ENCODE measurements at places on chromosomes 2 and 18.

- no peak for DNase-seq
These were observed 112.5 kb upstream of the OTX1 start for GRCh38 chr2:62938126-62938525.

DNA sequence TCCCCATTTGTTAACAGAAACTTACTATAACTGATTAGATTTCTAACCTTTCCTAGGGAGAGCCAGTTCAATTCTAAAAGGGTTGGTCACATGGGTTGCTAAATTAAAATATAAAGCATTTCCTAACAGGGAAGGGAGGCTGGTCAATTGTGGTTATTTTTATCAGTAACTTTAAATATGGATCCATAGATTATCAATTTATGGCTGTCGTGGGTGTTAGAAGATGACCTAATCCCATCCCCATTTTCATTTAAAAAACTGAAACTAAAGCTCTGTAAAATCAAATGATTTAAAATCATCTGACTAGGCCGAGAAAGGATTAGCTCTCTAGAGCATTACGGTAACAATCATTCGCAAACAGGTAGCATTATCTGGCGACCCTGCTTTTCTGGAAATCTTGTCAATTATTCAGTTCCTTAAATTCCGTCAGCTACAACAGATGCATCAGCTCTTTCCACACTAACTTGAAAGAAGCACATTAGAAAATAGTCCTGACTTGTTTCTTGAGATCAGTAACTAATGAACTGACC lies 953 bp upstream of the HNRNPA3 start:
- no peak for DNase-seq

DNA sequence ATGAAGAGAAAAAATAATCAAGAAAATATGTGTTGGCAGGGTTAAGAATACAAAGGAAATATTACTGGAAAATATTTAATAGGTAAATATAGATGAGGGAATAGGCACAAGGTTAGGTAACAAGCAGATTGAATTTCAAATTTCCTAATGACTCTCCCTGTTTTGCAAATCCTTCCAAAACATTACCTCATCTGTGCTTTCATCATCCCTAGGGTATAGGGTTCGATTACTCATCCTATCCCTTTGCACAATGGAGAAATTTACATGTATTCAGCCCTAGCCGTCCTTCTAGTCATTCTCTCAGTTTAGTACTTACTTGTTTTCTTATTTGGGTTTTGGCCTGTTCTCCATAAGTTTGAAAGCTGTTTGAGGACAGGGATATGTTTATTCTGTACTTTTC lies 864.6 kb upstream of the FSHR start:
- DNase-seq = no peak

GRCh38 chr18:57776767-57777166 lies 26.3 kb downstream of the ATP8B1 start:
- DNase-seq = no peak

- DNase-seq = no peak
These were observed 289.9 kb downstream of the NBAS start for GRCh38 chr2:15271276-15271675.

GRCh38 chr2:36780231-36780839 lies 83.8 kb downstream of the VIT start:
- DNase-seq = no peak

GRCh38 chr2:43810452-43810851 lies 28.2 kb downstream of the ABCG5 start:
- DNase-seq = no peak

DNA sequence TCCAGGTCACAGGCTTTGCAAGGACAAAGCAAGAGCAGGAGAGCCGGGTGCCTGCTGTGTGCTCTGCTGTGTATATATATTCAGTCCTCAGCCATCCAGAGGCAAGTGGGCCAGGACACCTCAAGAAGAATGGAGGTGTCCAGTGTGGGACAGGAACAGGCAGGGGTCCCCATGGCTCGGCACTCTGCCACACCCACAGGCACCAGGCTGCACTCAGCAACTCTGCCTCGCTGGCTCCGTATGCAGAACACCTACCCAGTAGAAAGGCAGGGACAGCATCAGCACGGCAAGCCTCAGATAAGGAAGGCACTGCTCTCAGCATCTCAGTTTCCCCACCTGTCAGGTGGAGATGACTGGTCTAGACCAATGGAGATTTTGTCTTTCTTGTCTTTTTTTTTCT lies 57.8 kb downstream of the DNMT3A start:
- no peak for DNase-seq

DNA sequence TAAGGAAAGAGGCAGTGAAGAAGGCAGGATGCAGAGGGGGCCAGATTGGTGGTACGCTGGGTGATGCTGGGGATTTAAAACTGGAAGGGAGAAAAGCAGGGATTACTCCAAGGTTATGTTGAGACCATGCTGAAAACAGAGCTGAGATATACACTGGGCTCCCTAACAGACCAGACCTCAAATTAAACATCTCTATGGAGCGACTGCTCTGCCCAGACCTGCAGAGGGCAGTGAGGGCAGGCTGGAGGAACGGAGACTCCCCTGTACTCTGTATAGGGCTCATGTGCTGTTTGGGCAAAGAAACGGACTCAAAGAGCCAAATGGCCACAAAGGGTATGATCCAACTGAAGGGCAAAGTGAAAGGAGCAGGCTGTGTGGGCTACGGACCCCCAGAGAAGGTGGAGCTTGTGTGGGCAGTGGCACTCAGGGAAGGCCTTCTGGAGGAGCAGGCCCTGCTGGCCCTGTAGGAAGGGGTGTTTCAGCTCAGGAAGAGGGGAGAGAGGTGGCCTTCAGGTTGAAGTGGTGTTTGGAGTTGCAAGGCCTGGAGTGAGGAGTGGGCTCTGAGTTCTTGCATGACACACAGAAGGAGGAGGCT lies 4.8 kb upstream of the CELF4 start:
- no peak for DNase-seq

- no peak for DNase-seq
These were observed 17.7 kb upstream of the SEMA4C start for GRCh38 chr2:96887493-96888012.

GRCh38 chr2:241943961-241944575 lies 74.5 kb downstream of the RTP5 start:
- DNase-seq = no peak

- DNase-seq = no peak
These were observed 138.2 kb upstream of the OSR1 start for GRCh38 chr2:19496646-19497045.

DNA sequence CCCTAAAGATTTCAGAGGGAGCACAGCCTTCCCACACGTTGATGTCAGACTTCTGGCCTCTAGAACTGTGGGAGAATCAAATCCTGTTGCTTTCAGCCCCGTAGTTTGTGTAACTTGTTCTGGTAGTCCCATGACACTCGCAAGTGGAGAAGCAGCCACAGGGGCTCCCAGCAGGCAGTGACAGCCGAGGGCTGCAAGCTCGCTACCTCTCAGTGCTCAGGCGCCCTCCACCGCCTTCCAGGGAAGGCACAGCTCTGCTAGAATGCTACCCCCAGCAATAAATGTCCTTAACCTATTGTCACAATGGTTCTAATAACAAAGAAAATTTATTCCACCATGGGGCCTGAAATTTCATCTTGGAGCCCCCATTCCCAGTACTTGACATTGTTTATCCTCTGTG lies 143.1 kb upstream of the ZNF236 start:
- peak; percentile 50 for DNase-seq
